ENCODE measurements at places on chromosomes 4 and X.

DNA sequence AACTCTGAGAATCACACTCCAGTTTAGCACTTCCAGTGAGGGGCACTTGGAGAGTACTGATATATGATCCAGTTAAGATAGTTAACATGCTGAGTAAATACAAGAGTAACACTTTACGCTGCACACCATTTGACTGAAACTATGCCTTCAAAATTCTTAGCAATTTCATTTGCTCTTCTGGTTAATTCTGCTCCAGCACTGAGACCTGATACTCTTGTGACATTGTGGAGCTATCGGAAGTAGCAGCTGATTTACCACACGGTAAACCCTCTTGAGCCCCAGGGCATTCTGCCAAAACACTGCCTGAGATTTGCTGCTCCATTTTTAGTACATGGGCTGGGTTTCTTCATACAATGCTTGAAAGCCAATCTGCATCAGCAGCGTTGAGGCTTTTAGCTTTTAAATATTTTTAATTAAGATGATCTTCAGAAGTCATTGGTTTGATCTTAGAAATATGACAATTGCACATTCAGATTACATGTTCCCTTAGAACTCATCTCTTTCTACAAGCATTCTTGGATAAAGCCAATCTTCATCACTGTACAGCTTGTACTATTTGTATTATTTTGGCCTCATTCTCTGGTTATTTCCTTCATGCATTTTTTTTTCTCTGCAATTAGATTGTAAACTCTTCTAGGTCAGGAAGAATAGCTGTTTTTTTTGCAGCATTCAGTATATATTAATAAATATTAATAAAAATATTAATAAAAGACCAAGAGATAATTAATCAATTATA lies 67.8 kb upstream of the ETNPPL start:
- no peak for DNase-seq

- no peak for DNase-seq
Measured at GRCh38 chrX:2967998-2968909, 38.1 kb upstream of the ARSH start.

DNA sequence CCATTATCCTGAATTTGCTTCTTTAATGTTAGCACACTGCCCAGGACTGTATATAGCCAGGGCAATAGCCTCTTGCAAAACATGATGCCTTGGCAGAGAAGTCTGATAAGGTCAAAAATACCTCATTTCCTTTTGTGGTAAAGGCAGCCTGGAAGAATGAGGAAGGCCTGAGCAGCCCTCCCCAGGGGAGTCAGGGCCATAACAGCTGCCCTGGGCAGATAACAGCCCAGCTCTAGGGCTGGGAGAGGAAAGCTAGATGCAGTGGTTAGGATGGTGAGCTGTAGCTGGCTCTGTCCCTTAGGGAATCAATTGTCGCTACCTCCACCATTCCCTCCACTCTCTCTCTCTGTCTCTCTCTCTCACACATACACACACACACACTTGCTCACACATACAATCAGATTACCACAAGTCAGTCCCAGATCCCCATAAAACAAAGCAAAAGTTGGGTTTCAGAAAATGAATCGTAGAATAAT lies 29.2 kb downstream of the EFHC2 start:
- DNase-seq = no peak

- no peak for DNase-seq
Measured at GRCh38 chr4:124947622-124948265, 235.2 kb upstream of the ANKRD50 start.

DNA sequence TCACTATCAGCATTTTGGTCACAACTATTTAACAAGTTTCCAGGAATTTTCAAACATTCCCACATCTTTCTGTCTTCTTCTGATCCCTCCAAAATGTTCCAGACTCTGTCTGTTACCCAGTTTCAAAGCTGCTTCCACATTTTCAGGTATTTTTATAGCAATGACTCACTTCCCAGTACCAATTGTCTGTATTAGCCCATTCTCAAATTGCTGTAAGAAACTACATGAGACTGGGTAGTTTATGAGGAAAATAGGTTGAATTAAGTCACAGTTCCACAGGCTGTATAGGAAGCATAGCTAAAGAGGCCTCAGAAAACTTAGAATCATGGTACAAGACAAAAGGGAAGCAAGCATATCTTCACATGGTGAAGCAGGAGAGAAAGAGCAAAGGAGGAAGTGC lies 475.0 kb upstream of the PCDH7 start:
- DNase-seq = no peak

GRCh38 chr4:74930162-74930561 lies 2.8 kb upstream of the PARM1 start:
- DNase-seq = no peak

GRCh38 chr4:176156656-176157055 lies 38.7 kb downstream of the SPATA4 start:
- peak; percentile 13 for DNase-seq

DNA sequence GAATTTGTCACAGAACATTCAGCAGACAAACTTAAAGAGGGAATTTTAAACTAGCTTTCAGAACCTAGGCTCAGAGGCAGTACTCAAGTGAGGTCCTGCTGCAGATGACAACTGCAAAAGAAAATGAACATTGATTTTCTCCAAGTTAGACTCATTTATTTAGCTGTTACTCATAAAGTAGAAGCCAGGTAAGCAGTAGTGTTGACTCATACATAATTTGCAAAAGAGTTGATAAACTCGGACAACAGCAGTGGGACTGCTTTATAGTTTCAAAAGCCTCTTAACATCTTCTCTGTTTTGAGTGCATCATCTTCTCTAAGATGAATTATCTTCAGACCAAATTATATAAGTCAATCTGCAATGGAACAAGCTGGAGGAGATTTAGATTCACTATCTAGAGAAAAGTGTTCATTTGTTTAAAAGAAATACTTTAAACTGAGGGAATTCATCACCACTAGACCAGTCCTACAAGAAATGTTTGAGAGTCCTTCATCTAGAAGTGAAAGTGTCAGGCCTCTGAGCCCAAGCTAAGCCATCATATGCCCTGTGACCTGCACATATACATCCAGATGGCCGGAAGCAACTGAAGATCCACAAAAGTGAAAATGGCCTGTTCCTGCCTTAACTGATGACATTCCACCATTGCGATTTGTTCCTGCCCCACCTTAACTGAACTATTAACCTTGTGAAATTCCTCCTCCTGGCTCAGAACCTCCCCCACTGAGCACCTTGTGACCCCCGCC lies 49.5 kb downstream of the COQ2 start:
- DNase-seq = no peak

DNA sequence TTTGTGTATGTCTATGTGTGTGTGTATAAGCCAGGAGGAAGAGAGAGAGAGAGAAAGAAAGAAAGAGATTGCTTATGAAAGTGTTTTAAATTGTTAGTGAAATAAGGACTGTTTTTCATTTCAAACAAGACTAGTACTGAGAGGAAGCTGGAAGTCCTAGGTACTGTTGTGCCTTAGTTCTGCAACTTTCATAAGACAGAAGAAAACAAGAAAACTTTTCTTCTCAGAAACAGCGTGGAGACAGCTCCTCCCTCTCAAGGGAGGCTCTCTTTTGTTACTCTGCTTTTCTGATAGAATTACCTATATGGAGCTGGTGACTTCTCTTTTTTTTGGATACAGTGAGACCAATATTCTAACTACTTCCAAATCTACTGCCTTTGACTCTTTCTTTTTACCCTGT lies 62.5 kb downstream of the BANK1 start:
- DNase-seq = no peak

- DNase-seq = peak; percentile 71
Measured at GRCh38 chr4:149823769-149824221, 8.2 kb upstream of the IQCM start.

- DNase-seq = no peak
Measured at GRCh38 chr4:176066757-176067156, 1.1 kb downstream of the WDR17 start.

DNA sequence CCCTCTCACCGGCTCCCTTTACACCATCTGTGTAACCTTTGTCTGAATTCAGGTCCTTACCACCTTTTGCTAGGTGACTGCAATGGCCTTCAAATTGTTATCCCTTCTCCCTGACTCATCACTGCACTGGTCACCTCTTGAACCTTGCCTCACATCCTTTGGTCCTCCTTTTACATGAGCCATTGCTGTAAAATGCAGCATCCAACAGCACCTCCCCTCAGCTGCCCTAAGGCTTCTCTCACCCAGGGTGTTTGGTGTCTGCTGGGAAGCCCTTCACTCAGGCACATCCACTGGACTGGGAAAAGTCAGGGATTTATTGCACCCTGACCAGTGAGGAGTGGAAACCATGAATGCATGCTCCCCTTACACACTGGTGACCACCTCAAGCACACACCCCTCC lies 192.5 kb upstream of the GATB start:
- no peak for DNase-seq

DNA sequence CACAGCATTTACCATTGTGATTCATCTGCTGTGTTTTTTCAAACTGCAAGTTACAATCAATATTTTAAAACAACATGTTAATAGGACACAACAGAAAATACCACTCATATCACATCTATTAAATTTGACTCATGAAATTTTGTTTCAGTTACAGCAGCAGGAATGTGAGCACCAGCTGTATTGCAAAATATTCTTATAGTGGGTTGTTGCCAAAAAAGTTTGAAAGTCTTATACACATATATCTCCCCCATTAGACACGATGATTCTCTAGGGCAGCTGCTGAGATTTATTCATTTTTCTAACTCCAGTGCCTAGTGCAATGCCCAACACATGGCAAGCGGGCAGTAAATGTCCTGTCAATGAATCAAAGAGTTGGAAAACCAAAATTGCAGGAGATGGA lies 26.6 kb upstream of the NKX3-2 start:
- DNase-seq = no peak

DNA sequence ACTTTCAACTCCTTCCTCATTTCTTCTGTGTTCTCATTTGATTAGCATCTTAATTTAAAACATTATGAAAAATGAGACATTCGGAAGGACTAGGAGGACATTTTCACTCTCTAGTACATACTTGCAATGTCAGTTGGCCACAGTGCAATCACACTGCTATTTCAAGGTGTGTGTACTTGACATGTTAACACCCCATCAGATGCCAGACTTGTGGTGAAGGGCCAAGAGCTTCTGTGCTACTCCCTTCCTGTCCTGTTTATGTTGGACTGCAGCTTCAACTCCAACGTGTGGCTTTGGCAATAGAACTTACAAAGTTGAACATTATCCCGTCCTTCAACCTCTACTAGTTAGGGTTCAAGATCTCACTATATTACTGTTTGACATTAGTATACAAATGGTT lies 221.0 kb downstream of the PALLD start:
- no peak for DNase-seq

GRCh38 chr4:140931911-140932310 lies 175.7 kb upstream of the TBC1D9 start:
- no peak for DNase-seq

- DNase-seq = no peak
Measured at GRCh38 chrX:69504626-69505612, 793 bp downstream of the NALF2 start.

- DNase-seq = no peak
Measured at GRCh38 chr4:12579172-12579571, 905.0 kb downstream of the RAB28 start.

GRCh38 chrX:153608806-153609205 lies 9.9 kb upstream of the CCNQ start:
- DNase-seq = no peak

GRCh38 chr4:48780865-48781214 lies 761 bp upstream of the FRYL start:
- no peak for DNase-seq

DNA sequence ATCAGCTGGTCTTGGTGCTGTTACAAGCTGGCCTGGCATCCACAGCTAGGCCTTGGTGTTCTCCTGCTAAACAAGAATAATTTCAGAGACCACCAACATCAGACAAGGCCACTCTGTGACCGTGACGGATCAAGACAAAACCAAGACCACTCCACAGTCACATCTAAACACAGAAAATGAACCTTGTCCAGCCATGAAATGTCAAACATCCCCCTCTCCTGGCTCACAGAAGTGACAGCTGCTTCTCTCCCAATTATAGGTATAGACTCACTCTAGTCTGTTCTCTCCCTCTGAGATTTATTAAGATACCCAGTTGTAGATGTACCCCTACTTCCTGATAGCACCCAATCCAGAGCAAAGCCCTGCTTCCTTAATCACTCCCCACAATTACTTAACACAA lies 40.4 kb downstream of the EFHC2 start:
- DNase-seq = no peak

- DNase-seq = no peak
Measured at GRCh38 chr4:1247864-1248244, 1.1 kb downstream of the CTBP1 start.

GRCh38 chr4:130131536-130131935 lies 1035.6 kb downstream of the C4orf33 start:
- DNase-seq = no peak

GRCh38 chrX:39162322-39162735 lies 361.1 kb downstream of the MID1IP1 start:
- DNase-seq = no peak

DNA sequence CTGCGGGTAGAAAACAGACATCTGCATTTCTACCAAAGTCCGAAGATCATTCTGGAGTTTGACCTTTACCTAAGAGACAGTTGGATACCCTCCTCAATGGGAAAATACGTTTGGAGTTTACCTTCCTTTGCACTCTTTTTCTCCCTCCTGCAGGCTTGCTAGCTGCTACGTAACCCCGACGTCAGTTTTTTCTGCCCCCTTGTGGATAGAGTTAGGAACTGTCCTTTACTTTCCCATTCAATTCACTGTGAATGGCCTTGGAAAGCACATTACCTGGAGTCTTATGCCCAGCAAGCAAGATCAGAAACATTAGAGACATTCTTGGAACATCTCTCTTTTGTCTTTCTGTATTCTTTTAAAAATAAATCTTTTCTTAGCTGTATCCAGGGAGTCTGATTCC lies 250.7 kb downstream of the NAP1L3 start:
- DNase-seq = no peak

- DNase-seq = no peak
Measured at GRCh38 chr4:140579278-140579677, 10.5 kb upstream of the UCP1 start.

DNA sequence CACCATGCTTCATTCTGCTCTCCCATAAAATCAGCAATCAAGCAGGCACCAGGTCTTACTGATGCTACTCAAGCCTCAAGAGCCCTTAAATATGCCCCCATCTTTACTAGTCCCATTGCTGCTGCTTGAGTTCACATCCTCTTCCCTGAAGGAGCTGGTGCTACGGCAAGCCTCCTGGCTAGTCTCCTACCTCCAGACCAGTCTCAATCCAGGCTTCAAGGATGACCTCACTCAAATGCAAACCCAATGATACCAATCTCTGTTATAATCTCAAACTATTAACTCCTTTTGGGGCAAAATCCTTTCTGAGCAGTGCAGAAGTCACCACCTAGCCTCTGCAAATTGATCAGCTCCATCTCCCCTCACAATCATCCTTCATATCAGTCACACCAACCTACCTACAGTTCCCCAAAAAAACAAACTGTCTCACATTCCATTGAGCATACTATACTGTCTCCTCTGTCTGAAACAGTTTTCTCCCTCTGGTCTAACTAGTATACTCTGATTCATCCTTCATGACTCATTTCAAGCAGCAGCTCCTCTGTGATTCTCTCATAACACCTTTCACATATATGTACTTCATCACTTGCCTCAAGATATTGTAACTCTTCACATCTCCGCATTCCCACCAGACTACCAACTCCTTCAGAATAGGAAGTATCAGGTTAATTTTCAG lies 30.0 kb downstream of the PAPSS1 start:
- DNase-seq = peak; percentile 47

- DNase-seq = no peak
Measured at GRCh38 chr4:187139141-187139540, 415.5 kb upstream of the FAT1 start.
